LoVo (cell line): ENCODE measurements at places on chromosomes 1 and 21.
A peak's percentile ranks its signal among the peaks of the same experiment; 100 is the strongest.

DNA sequence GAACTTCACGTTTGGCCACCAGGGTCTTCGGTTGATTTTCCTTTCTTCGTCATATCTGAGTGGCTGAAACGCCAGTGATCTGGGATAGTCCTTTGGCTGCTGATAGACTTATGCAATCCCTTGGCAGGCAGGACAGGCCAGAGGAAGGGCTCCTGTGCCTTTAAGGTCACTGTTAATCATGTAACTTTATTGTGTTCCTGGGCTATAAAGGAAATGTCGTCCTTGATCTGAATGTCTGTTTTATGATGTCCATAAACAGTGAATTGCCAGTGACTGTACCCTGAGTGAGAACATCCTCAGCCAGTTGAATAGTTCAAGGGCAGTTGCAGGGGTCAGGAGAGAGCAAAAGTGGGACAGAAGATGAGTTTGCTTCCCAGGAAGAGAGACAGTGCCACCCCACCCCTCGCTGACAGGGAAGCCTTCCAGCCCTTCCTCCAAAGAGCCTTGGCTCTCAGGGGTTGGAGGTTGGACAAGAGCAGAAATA is 68.0 kb downstream of the PDE9A start:
- peak; percentile 77 for DNase-seq

DNA sequence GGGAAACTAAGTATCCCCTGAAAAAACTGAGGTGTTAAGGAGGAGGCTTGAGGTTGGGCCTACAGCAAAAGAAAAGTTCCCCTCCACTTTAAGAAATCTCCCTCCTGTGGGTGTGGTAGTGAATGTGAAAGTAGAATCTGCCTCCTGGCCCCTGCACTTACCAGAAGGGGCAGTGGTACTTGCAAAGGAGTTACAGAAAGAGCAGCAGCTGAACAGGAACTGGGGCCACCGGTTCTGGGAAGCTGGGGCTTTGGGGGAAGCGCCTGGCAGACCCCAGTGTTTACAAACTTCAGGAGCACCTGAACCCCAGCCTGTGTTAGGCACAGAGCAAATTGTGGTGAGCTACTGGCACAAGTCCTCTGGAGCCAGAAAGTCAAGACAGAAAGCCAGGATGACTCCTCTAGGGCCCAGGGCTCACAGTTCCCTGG is 250.2 kb upstream of the FGGY start:
- no peak for DNase-seq

DNA sequence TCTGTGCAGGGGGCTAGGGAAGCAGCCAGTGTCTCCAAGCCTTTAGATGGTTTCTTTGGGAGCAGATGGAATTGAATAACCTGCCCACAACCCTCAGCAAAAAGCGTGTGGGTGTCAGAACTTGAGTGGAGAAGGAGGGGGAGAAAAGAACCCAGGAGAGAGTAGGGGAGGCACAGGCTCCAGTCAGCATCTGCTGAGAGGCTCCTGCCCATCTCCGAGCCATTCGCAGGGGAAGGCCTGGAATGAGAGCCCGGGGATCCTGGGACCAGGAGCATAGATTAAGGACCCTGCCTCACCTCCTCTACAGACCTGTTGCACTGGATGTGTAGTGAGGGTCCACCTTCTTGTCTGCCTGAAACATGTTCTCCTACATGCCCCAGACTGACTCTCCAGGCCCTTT is 16.3 kb downstream of the TMEM81 start:
- DNase-seq, result no peak

DNA sequence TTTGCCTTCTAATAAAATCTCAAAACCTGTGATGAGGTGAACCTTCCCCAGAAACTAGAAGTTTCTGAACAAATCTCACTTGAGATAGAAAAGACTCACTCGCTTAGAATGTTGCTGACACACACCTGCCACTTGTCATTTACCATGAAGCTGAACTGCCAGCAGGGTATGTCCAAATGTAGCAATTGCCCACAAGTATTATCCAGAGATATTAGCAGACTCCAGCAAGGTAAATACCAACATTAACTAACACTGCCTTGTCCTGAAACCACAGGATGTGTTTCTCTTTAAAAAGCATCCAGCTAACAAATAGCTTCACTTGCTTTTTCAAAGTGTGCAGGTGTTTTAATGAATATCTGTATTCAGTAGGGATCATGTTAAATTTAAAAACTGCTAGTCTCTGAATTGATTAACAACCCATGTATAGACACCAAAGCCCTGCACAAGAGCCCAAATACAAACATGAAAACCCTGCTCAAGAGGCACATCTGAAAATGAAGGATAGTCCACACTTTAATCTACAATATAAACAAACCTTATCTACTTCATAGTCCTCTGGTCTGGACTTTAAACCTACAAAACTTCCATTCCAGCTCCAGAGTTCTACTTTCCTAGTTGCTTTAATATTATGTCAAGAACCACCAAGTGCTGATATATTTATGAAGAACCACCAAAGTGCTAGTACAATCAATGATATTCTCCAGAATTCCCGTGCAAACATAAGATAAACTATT is 19.3 kb downstream of the KRTAP8-1 start:
- no peak for DNase-seq

GRCh38 chr21:29953072-29953471 is 13.3 kb upstream of the GRIK1 start:
- DNase-seq, result no peak

DNA sequence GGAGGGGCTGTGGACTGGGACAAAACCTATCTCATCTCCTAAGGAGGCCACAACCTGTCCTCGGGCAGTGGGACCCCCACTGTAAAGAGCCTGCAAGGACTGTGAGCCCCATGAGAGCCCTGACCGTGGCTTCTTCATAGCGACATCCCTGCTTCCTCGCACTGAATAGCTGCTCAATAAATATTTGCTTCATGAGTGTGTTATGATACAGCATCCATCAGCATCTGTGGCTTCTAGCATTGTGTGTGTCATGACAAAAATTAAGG is 40.5 kb upstream of the CSF3R start:
- DNase-seq, result no peak

- no peak for DNase-seq
Observed at GRCh38 chr1:100277866-100278265, 11.8 kb downstream of the RTCA start.

DNA sequence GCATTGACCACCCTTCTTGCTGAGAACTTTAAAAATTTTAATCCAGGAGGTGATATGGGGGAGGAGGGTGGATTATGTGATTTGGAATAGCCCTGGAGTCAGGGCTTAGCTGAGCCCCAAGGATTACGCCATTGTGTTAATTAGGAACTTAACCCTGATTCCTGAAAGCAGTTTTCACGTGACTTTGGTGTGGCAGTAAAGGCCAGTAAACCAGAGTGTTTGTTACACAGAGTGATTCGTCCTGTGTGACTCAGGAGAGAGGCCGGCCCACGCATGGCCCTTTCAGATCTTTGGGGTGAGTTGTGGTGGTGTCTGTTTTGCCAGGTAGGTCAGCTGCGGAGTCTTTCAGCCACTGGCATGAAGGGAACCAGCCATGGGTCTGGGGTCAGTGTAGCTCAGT is 107.6 kb downstream of the NOS1AP start:
- no peak for DNase-seq

- peak; percentile 57 for DNase-seq
Observed at GRCh38 chr1:70685300-70686286, 274.5 kb downstream of the CTH start.

DNA sequence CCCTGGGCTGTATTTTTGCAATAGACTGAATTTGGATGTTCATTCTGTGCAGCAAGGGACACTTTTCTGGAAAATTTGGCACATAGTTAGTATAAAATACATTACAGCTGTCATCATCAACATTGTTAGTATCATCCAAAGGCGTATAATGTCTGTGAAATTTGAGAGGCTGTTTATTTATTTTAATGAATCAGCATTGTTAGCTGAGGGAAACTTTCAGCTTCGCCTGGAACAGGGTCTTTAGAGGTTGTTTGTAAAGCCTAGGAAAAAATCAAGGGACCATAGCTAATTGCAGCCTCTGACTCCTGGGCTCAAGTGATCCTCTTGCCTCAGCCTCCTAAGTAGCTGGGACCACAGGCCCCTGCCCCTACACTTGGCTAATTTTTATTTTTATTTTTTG is 106.8 kb upstream of the USP24 start:
- DNase-seq, result no peak

GRCh38 chr21:41530366-41530765 is 22.4 kb upstream of the TMPRSS2 start:
- no peak for DNase-seq

GRCh38 chr1:224816062-224816461 is 113.4 kb upstream of the DNAH14 start:
- DNase-seq, result no peak

DNA sequence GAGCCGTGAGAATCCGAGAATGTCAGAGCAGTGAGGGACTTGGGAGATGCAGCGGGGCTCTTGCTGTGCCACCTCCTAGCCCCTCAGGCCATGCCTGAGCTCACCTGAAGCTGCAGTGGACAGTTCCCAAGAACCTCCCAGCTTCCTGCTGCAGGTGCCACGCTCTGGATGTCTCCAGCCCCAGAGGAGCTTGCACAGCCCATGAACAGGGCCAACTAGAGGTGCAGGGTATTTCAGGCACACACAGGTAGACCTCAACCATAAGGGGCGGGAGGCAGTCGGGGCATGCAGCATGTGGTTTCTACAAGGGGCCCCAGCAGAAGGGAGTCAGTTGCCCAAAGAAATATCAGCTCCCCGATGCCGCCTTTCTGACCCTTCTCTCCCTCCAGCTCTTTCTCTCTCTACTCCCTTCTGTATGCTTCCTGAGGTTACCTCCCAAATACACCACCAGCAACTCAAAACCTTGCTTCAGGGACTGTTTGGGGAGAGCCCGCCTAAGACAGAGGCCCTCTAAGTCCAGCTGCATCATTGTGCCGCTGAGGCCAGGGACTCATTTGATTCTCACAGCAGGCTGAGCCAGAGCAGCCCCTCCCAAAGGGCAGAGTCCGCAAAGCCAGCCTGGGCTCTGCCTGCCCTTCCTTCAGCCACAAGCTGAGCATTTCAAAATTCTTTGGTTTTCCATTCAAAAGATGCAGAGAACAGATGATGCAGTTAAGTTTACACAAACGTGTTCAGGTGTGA is 209.8 kb downstream of the MATN1 start:
- DNase-seq, result no peak

DNA sequence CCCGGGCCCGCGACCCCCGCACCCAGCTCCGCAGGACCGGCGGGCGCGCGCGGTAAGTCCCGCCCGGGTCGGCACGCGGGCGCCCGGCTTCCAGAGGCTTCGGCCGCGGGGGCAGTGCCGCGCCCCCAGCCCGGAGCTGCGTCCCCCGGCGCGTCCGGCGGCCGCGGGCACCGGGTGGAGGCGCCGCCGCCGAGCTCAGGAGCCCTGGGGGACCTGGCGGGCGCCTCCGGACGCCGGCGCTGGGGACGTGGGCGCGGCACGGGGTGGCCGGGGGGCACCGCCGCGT is 227 bp downstream of the NBL1 start:
- no peak for DNase-seq

DNA sequence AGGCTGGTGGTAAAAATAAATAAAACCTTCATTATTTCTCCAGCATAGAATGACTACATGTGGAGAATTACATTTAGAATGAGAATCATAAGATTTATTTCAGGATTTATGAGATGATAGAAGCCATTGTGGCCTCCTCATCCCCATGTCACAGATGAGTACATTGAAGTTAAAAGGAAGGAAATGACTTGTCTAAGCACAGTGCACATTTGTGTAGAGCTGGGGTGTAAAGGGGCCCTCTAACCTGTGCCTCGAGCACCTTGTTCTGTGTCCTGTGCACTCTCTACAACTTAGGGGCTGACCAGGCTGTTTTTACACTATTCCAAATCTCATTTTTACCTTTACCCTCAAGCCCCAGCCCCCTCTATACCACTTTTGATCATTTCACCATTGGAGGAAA is 179.4 kb downstream of the RHOU start:
- DNase-seq, result no peak

DNA sequence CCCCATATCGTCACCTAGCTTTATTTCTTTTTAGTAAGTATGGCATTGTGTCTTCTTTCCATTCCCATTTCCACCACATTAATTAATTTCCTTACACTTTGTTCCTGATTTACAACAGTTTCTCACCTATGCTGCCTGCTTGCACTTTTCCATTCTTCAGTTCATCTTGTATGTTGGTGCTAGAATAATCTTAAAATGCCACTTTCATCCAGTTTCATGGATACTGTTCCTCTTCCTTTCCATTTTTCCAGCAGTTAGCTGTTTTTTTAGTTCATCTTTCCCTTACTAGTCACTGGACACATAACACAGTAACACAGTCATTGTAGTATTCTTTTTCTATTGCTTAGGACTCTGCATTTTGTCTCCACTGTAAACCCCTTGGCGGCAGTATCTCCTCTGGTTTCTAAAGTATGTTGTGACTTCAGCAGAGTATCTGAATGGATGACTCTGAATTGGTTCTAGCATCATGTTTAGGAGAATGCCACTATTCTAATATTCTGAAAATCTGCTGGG is 2.1 kb downstream of the CDC7 start:
- no peak for DNase-seq

- DNase-seq, result no peak
Observed at GRCh38 chr1:3482378-3482849, 27.9 kb downstream of the ARHGEF16 start.

DNA sequence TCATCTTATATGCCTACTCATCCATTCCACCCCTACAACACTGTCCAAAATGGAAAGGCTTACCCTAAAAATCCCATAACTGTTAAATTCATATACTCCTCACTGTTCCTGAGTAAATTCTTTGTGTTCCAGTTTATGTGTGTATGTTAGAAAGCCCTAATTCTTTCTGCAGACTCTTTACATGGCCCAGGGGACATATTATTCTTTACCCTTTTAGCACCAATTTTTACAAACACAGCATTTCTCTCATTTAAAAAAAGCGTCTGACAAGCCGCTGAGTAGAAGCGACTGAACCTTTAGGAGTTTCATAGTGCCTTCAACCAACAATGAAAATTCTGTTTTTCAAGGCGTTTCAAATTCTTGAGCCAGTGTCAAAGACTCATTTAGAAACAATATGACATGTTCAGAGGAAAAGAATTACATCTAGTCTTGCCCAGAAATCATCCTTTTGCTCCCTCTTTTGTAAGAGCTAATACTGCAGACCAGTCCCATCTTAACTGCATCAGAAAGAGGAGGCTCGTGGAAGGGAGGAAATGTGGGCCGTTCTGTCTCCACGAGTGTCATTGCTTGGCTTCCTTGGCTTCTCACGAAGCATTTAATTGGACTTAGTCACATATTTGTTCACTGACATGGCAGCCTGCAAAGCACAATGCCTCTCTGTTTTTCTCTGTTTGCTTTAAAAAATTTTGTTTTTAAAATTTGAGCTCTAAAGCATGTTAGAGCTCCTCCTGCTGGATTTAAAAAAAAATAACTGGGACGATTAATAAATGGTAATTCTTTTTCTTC is 21.3 kb upstream of the C1orf105 start:
- DNase-seq, result peak; percentile 68

GRCh38 chr1:226534645-226535044 is 13.9 kb upstream of the STUM start:
- no peak for DNase-seq

GRCh38 chr1:40951943-40952743 is 27.4 kb upstream of the CTPS1 start:
- peak; percentile 78 for DNase-seq

GRCh38 chr1:43822040-43822690 is 111.4 kb upstream of the ARTN start:
- peak; percentile 92 for DNase-seq

- no peak for DNase-seq
Observed at GRCh38 chr1:3678361-3679097, 26.2 kb downstream of the TP73 start.
